ENCODE measurements at places on chromosomes 6 and 20.

GRCh38 chr6:74598462-74599393 is 607.1 kb downstream of the COL12A1 start:
- DNase-seq, result no peak

- no peak for DNase-seq
Observed at GRCh38 chr6:33953171-33953570, 149.4 kb upstream of the MLN start.

DNA sequence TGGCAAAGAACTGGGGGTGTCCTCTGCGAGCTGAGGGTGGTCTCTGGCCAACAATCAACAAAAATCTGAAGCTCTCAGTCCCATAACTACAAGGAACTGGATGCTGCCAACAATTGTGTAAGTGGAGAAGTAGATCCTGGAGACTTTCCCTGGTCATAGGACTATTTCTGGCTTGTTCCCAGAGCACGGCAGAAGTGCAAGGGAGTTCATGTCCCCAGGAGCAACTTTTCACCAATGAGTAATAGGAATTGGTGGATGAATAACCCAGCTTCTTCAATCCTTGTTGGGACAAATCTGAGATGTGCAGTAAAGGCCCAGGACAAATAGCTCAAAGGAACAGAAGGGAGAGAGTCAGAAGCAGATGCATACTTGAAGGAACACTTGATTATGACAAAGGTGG is 95.5 kb downstream of the QRSL1 start:
- peak; percentile 54 for DNase-seq

- DNase-seq, result no peak
Observed at GRCh38 chr6:169932491-169932890, 181.1 kb downstream of the ERMARD start.

DNA sequence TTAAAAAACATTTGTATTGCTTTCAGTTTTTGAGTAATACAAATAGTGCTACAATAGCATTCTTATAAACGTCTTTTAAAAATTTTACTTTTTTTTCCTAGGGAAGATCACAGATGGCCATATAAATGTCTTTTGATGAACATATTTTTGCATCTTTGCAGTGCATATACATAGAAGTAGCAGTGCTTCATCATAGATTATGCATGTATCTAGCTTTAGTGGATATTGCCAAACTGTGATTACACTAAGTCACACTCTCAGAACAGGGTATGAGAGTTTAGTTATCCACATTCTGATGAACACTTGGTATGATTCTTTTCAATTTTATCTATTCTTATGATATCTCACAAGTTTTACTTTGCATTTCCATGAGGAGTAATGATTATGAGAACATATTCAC is 99.8 kb upstream of the ASCC3 start:
- no peak for DNase-seq

- DNase-seq, result peak; percentile 58
Observed at GRCh38 chr6:85669735-85670194, 27.1 kb upstream of the SYNCRIP start.

GRCh38 chr6:105797983-105798453 is 288.1 kb upstream of the PRDM1 start:
- DNase-seq, result peak; percentile 98

- no peak for DNase-seq
Observed at GRCh38 chr20:32583581-32584070, 1.5 kb downstream of the NOL4L start.

DNA sequence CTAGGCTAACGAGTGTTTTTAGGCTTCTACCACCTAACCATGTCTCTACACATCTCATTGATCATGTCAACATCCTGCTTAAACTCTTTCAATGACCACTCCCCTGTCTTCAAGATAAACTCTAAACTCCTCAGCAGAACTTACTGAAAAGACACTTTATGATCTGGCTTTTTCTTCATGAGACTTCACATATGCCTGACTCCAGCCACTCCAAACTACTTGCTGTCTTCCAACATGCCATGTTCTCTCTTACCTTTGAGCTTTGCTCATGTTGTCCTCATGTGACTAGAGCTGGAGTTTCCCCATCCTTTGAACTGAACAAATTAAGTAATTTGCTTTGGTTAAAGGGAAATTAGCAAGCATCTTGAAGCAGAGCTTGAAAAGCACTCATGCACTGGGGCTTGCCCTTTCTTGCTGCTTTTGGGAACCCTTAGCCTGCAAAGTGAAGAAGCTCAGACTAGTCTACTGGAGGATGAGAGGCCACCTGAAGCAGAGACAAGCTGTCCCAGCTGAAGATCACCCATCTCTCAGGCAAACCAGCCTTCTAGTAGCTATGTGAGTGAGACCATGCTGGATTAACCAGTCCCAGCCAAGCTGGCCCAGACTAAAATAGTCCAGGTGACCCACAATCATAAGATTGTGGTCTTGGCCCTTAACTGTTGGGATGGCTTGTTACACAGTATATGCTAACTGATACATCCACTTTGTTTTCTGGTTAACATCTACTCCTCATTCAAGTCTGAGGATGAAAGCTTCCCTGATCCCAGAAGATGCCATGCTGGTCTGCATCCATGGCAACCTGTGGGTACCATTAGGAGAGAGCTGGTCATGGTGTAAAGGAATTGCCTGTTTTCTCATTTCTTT is 235.8 kb downstream of the GMPR start:
- no peak for DNase-seq

- no peak for DNase-seq
Observed at GRCh38 chr20:48608756-48609155, 219.0 kb downstream of the PREX1 start.

- DNase-seq, result no peak
Observed at GRCh38 chr6:148288541-148288940, 54.1 kb upstream of the SASH1 start.

All from fibroblast of gingiva (primary cell).